ELF-1 (cell line): ENCODE measurements at places on chromosomes 11 and 22.

GRCh38 chr22:50671641-50672040, 982 bp upstream of the SHANK3 start:
- no peak for DNase-seq

DNA sequence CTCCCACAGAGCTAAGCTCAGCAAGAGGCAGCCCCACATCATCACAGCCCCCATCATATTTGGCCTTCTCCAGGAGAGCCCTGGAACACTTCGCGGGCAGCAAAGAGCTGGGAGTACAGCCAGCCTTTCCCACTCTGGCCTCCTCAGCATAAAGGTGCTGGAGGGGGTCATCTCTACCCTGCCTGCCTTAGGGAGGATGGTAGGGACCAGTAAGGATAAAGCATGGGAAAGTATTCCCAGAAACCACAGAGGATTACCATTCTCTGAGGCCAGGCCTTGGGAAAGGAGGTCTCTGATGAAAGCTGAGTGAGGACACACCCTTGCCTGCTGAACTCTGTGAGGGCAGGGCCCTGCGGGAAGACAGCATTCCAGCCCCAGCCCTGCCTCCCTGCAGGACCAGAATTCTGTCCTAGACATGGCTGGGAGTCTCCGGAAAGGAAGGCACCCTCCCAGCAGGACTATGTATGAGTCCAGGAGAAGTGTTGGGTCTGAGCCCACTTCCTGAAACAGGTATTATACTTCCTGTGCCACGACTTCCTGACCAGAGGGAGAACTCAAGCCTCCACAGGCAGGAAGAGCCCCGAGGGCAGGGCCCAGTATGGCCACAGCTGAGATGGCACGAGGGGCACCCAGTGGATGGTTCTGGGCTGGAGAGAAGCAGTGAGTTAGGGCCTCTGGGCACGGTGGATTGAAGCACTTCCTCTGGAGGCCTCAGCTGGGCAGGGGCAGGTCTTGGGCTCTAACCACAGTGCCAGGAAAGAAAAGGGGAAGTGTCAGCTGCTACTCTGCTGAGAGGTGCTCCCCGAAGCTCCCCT, 12.9 kb upstream of the CASTOR1 start:
- peak; percentile 52 for DNase-seq

DNA sequence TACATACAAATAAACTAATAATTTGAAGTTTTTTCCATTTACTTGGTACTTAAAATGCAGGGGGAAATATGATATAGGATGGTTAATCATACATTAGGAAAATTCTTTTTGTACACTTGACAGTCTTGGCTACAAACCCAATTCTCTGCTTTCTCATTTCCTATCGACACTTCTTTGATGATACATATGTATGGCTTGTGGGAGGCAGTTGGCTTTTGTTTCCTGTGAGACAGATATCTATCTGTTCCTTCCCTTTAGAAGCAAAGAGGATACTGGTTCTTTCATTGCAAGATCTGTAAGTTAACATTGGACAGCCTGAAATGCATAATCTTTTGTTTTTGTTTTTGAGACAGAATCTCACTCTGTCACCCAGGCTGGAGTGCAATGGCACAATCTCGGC, 47.9 kb upstream of the ADORA2A start:
- DNase-seq: no peak

DNA sequence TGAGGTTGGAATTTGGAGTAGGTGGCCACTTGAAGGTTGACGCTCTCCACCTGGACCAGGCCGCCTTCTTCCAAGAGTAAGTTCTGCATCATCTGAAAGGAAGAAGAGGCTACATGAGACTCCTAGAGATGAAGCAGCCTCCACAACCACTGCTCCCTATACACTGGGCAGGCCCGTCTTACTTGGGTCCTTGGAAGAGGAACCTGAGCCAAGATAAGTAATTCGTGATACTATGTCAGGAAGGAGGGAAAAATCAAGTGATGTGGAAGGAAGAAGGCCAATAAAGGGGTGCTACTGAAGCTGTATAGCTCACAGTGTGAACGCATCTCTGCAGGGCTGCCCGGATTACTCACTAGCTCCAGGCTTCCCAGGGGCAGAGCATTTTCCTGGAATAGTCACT, 11.1 kb downstream of the UFD1 start:
- DNase-seq: no peak

- DNase-seq: no peak
These were observed 2.8 kb downstream of the VWCE start for GRCh38 chr11:61292356-61292755.
